ENCODE measurements at places on chromosomes 16 and 17.

DNA sequence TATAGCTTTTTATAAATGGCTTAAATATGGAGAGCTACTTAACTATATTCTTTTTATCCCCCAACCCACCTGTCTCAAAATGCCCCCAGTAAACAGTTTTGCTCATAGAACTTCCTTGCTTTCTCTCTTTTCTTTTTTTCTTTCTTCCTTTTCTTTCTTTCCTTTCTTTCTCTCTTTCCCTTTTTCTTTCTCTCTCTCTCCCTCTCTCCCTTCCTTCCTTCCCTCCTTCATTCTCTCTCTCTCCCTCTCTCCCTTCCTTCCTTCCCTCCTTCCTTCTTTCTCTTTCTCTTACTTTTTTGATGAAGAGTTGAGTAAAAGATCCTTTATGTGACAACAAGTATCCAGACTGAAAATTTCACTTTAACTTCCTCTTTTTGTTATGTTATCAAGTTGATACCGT, 48.2 kb downstream of the KCNJ2 start:
- no peak for DNase-seq

DNA sequence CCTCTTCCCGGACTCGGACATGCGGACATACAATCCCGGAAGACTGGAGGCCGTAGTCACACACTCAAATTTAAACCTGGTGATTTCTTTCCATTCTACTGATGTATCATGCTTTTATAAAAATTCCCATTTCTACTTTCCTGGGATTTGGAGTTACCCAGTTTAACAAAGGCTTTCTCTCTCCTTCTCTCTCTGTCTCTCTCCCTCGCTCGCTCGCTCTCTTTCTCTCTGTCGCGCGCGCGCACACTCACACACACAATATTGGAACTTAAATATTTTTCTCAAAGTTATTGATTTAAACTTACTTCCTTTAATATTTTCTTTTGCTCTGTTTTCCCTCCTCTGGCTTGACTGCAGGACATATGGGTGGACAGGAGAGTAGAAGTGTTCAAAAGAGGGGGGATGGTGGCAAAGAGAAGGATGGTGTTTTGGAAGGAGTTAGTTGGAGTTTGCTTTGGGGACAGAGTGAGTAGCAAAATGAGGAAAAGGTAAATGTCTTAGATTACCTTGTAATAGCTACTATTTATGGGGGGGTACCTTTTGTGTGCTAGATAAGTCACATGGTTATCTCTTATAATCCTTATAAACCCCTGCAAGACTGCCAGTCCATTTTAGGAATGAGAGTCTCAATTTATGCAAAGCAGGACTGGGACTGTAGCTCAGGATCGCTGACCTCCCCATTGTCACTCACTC, 878 bp upstream of the TRIM25 start:
- no peak for DNase-seq

DNA sequence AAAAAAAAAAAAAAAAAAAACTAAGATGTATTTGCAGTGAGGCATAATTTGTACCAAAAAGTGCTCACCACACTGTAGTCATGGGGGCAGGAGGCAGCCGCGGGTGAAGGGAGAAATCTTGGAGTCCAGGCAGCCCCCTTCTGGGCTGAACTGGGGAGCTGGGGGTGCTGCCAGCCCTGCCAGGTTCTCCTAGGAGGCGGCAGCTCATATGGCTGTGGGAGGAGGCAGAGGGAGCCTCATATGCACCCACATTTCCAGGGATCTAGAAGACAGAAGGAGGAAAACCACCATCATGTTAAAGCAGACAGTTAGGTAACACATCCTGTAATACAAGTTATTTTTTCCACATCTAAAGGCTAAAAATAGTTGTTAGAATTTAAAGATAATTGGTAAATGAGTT, 16.3 kb downstream of the MAPT start:
- no peak for DNase-seq

DNA sequence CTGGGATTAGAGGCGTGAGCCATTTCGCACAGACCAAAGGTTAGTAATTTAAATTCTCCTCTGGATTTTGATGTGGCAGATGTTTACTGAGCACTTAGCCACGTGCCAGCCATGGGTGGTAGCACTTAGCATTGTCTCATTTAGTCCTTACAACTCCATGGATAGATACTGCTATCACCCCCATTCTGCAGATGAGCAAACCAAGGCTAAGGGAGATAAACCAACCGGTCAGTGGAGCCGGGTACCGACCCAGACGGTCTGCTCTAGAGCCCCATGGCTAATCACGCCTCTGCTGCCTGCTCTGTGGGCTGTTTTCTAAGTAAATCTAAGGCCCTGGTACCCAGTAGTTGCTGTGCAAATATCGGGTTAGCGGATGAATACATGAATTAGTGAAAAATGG, 12.6 kb upstream of the ADGRG1 start:
- no peak for DNase-seq

DNA sequence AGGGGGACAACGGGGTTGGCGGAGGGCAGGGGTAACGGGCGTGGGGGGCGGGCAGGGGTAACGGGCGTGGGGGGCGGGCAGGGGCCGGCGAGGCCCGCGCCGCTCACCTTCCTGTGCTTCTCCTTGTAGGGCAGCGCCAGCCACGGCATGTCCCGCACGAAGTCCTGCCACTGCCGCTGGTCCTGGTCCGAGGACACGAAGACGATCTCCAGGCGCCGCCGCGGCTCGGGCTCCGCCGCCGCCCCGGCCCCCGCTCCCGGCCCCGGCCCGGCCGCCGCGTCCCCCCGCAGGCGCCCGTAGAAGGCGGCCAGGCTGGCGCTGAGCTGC, 401 bp downstream of the NXN start:
- DNase-seq: no peak

DNA sequence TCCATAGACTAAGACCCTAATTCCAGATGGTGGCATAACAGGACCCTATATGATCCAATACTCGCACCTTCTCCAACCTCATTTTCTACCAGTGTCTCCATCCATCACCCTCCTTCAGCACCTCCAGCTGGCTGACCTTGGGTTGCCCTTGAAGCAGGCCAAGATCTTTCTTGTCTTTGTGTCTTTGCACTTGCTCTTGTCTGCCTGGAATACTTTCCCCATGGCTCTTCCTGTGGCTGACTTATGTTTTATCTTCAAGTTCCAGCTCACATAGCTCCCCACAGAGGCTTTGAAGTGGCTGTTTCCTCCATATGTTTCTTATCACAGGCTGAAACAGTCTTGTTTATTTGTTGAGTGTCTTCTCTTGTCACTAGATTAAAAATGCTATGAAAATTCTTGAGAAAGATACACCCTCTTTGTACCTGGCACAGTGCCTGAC, 29.6 kb upstream of the MMD start:
- DNase-seq: peak; percentile 81

DNA sequence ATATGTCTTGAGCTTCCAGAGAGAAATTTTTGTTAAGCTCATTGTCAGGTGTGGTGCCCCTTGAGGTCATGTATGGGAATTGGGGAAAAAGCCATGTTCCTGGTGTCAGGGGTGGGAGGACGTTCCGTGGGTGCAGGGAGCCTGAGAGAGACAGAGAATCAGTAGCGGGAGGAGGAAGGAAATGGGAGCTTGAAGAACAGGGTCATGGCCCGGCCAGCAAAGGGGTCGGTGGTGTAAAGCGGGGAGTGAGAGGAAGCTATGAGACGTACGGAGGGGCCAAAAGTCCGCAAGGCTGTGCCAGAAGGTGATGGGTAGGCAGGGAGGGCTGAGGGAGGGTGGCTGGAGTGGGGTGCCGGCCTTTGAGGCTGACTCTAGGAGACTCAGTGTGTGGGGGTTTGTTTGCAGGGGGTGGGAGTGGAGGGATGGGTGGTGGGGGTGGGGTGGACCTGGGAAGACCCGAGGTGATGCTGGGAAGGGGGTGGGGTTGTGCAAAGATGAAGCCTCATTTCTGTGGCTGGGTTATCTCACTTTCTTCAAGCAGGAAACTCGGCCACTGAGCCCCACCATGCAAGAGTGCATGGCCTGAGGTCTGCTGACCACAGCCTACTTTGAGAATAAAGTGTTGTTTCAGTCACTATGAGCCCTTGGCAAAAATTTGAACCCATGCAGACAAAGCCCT, 63.6 kb downstream of the PLCG2 start:
- no peak for DNase-seq
